T-helper 1 cell (primary cell): ENCODE measurements at places on chromosomes 1 and 21.

GRCh38 chr1:203512848-203513584, 19.1 kb downstream of the OPTC start:
- DNase-seq, result no peak

DNA sequence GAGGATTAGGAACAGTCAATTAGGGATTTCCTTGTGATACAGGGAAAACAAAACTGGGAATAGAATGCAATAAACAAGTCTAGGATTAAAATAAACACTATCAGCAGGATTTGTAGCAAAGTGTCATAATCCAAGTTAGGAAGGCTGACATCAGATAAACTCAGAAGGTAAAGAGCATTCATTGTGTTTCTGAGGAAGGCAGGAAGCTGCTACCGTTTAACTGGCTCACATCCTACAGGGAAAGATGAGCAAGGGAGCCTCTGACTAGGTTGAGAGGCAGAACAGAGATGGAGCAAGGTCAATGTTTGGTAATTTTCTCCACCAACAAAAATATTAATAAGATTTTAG, 124.7 kb downstream of the POU2F1 start:
- DNase-seq, result no peak

DNA sequence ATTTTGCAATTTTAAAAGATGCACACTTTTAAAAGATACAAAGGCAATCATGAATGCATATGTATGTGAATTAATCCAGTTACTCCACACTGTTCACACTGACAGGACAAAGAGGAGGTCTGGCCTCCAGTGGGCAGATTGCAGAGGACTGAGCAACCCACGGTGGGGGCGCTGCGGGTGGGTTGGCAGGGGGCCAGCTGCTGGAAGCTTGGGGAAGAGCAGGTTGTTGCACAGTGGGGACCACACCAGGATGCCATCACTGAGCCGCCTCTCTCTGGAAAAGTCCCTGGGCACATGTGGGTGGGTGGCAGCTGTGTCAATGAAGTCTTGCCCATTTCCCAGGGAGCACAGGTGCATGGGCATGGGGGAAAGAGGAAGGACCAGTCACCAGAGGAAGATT, 12.7 kb upstream of the PADI4 start:
- DNase-seq, result no peak

- no peak for DNase-seq
These were observed 151.9 kb downstream of the TLR5 start for GRCh38 chr1:222991177-222991576.

GRCh38 chr1:30514137-30514654, 209.2 kb downstream of the MATN1 start:
- no peak for DNase-seq

GRCh38 chr21:44436958-44437357, 18.4 kb upstream of the LRRC3 start:
- no peak for DNase-seq

GRCh38 chr1:161133220-161133740, 813 bp upstream of the DEDD start:
- DNase-seq, result no peak

DNA sequence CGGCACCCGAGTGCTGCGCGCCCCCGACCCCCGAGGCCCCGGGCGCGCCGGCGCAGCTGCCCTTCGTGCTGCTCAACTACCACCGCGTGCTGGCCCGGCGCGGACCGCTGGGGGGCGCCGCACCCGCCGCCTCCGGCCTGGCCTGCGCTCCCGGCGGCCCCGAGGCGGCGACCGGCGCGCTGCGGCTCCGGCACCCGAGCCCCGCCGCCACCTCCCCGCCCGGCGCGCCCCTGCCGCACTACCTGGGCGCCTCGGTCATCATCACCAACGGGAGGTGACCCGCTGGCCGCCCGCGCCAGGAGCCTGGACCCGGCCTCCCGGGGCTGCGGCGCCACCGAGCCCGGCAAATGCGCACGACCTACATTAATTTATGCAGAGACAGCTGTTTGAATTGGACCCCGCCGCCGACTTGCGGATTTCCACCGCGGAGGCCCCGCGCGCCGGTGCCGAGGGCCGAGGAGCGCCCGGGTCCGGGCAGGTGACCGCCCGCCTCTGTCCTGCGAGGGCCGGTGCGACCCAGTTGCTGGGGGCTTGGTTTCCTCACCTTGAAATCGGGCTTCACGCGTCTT, 49.0 kb downstream of the SIM2 start:
- DNase-seq, result no peak

GRCh38 chr1:227219715-227220292, 98.5 kb downstream of the CDC42BPA start:
- no peak for DNase-seq

- DNase-seq, result peak; percentile 9
These were observed 89.7 kb upstream of the RUNX1 start for GRCh38 chr21:35138665-35139381.

GRCh38 chr1:225655509-225656258, 2.8 kb upstream of the ENAH start:
- DNase-seq, result no peak

DNA sequence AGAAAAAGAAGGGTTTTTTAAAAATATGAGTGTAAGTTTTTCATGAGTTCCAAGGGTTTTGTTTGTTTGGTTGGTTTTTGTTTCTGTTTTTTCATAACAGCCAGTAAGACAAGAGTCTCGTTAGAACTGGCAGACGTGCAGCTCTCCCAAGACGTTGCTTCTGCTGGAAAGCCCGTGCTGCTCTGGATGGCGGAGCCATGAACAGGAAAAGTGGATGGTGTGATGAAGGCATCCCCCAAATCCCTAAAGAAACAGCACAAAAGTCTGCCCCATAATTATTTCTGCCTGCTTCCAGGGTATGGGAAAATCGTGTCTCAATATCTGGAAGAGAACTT, 157.9 kb upstream of the BACE2 start:
- no peak for DNase-seq

DNA sequence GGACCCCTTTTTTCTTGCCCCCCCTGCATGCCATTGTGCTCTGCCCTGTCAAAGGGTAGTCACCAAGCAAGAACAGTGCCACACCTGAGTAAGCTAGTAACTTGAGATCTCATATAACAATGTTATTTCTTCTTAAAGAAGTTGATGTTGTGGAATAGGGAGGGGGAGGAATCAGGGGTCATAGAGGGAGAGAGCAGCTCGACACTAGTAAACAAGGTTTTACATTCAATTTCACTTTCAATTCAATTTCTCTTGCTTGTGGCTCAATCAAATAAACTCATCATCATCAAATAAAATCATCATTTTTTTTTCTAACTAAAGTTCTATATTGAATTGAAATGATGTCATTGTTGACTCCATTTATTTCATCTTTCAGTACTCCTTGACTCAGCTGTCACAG, 106.4 kb downstream of the CRB1 start:
- no peak for DNase-seq

DNA sequence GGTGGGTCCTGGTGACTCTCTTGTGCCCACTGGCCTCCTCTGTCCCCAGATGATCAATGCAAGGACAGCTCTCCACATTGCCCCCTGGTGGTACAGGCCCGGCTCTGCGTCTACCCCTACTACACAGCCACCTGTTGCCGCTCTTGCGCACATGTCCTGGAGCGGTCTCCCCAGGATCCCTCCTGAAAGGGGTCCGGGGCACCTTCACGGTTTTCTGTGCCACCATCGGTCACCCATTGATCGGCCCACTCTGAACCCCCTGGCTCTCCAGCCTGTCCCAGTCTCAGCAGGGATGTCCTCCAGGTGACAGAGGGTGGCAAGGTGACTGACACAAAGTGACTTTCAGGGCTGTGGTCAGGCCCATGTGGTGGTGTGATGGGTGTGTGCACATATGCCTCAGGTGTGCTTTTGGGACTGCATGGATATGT, 10.8 kb downstream of the ADAMTSL4 start:
- no peak for DNase-seq

DNA sequence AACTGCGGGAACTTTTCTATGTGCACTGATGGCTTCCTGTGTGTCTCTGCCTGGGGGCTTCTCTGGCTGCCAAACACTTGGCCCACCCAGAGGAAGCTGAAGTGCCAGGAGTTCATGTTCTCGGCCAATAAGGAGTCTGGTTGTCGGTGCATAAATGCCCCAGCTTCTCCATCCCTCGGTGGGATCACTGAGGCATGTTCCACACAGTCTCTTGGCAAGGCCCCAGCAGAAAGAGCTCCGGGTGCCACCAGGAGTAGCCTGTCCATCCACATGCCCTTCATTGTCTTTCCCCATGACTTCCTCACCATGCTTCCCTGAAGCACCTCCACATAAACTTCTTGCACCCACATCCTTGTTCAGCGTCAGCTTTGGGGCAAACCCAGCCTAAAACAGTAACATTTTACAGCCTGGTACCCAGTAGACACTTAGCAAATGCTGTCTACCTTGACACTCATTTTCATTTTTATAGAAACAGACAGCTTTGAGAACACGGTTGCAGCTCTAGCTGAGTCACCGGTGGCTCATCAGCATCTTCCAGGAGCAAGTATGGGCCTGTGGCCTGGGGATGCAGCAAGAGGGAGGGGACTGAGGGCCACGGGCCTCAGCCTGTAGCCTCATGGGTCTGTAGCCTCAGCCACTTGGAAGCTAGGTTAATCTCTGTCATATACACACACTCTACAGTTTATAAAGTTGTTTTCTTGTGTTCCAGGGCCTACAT, 14.8 kb upstream of the CDCP2 start:
- no peak for DNase-seq

- DNase-seq, result peak; percentile 44
These were observed 70.4 kb upstream of the TARDBP start for GRCh38 chr1:10941891-10942541.

GRCh38 chr1:65512967-65513780, 92.7 kb downstream of the LEPR start:
- DNase-seq, result no peak

DNA sequence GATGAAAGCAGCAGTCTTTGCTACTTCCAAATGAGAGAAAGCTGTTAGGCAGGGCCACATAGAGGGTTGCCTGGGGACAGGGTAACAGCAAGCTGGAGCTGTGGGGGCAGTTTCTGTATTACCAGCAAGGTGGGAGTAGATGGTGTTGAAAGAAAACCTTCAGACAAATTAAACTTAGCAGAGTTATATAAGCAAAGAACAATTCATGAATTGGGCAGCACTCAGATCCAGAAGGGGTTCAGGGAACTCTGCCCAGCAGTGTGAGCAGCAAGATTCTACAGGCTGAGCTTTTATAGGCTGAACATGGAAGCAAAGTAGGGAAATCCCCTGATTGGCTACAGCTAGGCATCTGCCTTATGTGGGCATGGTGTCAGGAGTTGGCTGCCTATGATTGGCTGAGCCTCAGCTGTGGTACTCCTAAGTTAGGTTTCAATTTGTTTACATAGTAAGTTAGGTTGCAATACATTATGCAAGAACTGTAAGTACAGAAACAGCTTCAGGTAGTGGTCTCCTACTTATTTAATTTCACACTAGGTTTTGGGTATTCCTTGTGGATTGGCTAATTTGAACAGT, 64.1 kb upstream of the TMPRSS2 start:
- DNase-seq, result no peak

GRCh38 chr1:183218027-183218618, 32.1 kb downstream of the LAMC2 start:
- DNase-seq, result no peak

- DNase-seq, result no peak
These were observed 498 bp upstream of the CLCA2 start for GRCh38 chr1:86423473-86423872.

DNA sequence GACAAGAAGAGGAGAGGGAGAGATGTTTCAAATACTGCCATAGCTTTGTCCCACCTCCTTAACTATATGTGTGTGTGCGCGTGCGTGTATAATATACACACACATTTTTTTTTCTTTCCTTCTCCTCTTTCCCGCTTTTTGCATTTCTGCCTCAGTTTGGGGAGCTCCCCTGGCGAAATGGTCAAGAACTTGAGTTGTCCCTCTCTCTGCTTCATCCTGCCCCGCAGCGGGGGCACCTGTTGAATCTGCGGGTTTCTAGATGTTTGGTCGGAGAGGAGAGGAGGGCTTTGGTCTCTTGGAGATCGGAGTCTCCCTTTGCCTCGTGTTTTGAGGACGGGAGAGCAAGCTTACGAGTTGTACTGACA, 504 bp downstream of the SCCPDH start:
- DNase-seq, result no peak

DNA sequence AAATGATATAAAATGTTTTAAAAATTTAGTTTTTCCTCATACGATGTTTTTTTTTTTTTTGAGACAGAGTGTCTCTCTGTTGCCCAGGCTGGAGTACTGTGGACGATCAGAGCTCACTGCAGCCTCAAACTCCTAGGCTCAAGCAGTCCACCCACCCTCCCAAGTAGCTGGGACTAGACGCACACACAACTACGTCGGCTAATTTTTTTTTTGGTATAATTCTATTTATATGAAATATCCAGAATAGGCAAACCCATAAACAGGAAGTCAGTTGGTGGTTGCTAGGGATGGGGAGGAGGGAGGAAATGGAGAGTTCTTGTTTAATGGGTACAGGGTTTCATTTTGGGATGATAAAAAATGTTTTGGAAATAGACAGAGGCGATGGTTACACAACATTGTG, 56.5 kb downstream of the WARS2 start:
- DNase-seq, result no peak

DNA sequence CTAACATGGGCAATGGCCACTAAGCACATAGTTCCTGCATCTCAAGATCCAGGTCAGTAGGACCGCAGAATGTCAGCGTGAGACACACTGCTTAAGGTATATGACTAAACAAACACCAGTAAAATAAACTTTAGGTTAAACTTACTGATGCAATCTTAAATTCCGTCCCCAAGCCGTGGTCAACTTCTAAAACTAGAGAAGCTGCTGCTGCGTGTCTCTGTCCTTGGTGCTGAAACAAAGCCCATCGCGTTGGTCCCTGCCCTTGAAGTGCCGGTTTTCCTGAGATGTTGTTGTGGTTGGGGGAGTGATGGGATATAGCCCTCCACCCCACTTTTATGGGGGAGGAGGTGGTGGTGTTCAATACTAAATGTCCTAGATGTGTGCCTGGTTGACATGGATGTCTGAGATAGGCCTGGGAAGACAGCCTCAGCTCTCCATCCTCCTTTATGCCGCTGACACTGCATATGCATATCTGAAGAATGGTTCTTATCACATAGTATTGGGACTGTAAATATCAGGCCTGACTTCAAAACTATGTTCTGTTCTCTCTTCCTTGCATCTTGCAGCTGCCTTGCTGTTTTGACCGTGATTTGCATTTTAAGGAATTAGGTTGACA, 72.0 kb upstream of the KCNA3 start:
- DNase-seq, result peak; percentile 20

GRCh38 chr1:53593758-53594380, 134.7 kb downstream of the DMRTB1 start:
- no peak for DNase-seq

GRCh38 chr1:164703463-164703862, 144.5 kb downstream of the PBX1 start:
- no peak for DNase-seq

- DNase-seq, result no peak
These were observed 365.8 kb downstream of the RGS7 start for GRCh38 chr1:240991230-240991629.

- DNase-seq, result no peak
These were observed 80.4 kb downstream of the ITPKB start for GRCh38 chr1:226658546-226659125.

GRCh38 chr1:245997471-245998258, 509.4 kb downstream of the SMYD3 start:
- DNase-seq, result no peak
